ENCODE measurements at places on chromosomes 11 and 22.

DNA sequence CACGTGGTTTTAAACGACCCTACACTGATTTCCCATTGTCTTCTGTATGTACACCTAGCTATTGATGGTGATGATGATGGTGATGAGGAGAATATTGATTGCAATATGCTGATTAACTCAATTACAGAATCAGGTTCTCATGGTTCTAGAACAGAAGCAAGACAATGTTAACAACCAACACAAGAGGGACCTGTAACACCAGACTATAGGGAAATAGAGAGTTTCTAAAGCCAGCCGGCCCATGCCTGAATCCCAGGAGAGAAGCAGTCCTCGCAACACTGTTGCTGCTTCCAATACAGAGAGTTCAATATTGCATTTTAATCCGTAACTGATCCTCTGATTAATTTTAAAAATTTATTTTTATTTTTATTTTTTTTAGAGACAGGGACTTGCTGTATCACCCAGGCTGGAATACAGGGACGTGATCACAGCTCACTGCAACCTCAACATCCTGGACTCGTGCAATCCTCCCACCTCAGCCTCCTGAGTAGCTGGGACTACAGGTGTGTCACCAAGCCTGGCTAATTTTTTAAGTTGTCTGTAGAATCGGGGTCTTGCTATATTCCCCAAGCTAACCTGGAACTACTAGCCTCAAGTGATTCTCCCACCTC, 22.2 kb upstream of the UBASH3B start:
- DNase-seq: peak; percentile 68

DNA sequence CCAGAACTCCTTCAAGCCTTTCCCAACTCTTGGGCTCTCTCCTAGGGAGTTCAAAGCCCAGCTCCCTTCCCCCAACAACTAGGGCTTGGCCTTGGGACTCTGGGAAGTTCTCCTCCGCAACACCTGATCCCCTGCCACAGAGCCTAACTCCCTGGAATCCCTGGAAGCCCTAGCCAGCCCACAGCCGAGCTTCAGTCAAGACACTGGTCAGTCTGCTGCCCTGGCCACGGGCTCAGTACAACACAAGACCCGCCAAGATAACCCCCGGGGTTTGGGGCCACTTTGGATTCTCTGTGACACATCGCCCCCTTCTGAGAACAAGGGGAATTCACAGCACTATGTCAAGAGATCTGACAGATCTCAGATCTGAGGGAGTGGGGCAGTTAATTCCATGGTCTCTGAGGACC, 58.3 kb downstream of the SLC22A12 start:
- no peak for DNase-seq

GRCh38 chr11:44625759-44626523, 60.5 kb downstream of the CD82 start:
- DNase-seq: no peak

DNA sequence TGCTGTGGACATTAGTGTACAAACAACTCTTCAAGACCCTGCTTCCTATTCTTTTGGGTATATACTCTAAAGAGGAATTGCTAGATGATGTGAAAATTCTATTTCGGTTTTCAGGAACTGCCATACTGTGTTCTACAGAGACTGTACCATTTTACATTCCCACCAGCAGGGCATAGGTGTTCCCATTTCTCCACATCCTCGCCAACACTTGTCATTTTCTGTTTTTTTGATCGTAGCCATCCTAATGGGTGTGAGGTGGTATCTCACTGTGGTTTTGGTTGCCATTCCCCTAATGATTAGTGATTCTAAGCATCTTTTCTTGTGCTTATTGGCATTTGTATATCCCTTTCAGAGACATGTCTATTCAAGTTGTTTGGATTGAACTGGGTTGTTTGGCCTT, 29.8 kb upstream of the GRK3 start:
- no peak for DNase-seq

DNA sequence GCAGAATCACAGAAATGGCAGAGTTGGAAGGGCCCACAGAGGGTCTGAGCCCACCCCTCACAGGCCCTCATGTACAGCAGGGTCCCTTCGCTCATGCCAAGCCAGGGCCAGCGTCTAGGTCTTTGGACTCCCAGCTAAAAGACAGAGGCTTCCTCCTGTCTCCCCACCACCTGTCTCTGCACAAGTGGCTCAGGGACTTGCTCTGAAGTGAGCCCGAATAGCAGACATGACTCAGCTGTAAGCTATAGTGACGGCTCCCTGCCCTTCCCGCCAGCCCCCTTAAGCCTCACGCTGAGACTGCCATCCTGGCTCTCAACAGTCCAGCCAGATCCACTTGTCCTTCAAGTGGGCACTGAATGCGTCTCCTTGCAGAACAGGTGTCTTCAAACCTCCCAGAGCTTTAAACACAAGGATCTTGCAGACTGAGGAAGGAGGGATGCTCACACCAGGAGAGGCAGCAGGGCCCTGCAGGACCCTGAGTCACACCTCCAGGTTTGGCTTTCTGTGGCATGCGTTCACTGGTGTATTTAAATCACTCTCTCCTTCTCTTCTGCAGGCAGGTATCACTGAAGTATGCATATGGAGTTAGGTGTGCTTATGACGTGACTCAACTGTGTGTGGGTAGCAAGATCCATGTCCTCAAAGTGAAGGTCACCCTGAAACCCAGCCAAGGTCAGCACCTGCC, 154.9 kb downstream of the CACNA1I start:
- no peak for DNase-seq

DNA sequence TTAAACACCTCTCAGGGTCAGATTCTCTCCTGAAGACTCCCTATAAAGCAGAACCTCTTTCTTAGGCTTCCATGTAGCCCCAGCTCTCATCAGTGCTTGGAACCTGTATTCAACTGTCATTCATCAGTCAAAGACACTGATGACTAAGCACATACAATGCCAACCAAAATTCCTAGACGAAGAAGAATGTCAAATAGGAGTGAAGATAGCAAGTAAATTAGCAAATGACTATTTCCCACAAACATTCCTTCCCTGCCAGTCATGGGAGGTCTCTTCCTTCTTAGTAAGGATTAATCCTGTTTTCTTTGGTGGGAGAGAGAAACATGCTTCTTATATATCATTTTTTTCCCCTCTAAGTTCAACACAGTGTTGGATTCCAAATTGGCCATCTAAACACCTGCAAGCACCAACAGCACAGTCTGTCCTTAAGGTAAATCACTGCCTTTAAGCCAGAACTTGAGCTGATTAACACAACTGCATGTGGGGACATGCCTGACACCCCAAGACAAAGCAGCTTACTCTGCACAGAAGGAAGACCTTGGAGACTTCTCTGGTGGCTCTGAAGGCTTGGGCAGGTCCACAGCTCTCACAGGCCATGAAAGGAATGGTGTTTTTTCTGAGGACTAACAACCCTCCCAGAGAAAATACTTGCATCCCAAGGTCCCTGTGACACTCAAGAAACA, 47.5 kb upstream of the ME3 start:
- DNase-seq: peak; percentile 91

DNA sequence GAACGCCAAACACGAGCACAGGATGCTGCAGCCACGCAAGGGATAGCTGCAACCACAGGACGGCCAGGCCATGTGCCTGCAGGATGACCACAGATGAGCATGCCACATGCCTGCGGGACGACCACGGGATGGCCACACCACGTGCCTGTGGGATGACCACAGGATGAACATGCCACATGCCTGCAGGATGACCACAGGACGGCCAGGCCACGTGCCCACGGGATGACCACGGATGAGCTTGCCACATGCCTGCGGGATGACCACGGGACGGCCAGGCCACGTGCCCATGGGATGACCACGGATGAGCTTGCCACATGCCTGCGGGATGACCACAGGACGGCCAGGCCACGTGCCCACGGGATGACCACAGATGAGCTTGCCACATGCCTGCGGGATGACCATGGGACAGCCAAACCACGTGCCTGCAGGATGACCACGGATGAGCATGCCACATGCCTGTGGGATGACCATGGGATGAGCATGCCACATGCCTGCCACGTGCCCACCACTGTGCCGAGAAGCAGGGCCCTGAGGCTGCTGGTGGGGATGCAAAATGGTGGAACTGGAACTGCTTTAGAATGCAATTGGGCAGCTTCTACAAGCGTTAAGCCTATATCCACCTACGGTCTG, 12.8 kb upstream of the MOB2 start:
- peak; percentile 6 for DNase-seq

DNA sequence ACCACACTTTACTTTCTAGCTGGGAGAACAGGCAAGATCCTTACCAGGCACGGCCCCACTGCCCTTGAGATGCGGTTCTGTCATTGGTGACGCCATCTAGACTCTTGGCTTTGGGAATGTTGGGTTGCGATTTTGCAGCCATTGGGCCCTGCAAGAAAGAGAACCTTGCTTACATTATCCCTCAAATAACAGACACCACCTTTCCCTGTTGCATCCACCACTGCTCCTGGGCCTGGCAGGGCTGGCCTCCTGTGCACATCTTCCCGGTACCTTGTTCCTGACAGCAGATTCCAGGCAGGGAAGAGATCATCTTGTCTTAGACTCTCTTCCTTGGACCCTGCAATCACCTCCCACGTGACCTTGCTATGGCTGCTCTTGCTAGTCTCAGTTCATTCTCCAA, 3.4 kb downstream of the DHCR7 start:
- DNase-seq: no peak

GRCh38 chr11:14578541-14578956, 58.4 kb upstream of the PSMA1 start:
- peak; percentile 15 for DNase-seq

DNA sequence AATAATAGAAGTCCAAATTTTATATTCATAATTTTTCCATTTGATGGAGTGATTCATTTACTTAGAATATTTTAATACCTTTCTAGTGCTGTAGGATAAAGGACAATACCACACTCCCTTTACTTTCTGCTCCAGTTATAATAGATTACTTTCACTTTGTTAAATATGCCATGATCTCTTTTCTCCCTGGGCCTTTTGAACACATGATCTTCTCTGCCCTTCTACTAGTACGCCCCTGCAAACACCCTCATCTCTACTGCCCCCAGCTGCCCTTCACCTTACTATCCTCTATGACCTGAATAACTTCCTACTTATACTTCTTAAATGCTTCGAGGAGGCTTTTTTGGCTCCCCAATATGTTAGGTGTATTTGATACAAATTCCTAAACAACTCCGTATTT, 177.3 kb downstream of the GUCY1A2 start:
- DNase-seq: no peak

- DNase-seq: no peak
These were observed 66.7 kb upstream of the CLTCL1 start for GRCh38 chr22:19358195-19358594.

GRCh38 chr22:22930571-22931556, 43.2 kb downstream of the IGLL5 start:
- DNase-seq: no peak

DNA sequence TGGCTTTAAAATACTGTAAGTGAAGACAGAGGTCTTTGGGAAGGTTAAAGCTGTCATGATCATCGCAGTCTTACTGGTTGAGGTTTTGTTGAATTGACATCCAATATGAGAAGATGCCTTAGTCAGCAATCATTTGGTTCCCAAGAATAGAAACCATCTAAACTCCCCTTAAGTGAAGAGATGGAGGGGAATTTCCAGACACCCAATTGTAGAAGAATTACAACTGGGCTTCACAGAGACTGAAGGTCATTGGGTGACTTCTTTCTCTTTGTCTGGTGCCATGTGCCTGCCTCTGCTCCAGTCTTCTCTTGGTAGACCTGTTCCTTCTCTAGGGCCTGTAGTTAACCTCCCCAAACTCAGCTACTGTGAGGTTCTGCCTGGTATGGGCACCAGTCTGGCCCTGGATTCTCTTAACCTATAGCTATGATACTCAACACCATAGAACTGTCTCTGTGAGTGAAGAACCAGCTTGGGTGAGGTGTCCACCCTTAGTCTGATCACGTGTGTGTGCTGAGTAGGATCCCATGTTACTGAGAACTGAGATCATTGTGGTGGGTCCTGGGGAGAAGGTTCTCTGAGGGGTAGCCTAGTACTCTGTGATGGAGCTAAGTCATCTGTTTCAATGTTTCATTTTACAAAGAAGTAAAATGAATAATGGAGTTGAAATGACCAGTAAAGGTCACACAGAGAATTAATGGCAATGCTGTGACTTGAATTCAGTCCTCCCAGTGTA, 182.5 kb downstream of the CSNK2A3 start:
- no peak for DNase-seq

GRCh38 chr11:113255096-113255495, 59.3 kb upstream of the TTC12 start:
- no peak for DNase-seq

DNA sequence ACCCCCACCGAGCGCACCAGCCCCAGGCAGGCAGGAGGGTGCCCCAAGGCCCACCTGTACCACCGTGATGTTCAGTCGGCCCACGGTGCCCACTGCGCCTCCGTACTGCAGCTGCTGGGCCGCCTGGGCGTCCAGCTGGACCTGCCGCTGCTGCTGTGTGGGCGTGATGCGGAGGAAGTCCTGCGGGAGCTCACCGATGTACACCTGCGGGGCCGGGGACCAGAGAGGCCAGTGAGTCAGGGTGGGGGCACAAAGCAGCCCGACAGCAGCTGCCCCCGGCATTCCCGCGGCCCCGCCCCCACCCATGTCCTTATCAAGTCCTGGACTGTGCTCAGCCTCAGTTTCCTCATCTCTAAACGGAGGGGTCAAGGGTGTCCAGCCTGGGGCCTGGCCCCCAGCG, 13.8 kb downstream of the TOLLIP start:
- no peak for DNase-seq

DNA sequence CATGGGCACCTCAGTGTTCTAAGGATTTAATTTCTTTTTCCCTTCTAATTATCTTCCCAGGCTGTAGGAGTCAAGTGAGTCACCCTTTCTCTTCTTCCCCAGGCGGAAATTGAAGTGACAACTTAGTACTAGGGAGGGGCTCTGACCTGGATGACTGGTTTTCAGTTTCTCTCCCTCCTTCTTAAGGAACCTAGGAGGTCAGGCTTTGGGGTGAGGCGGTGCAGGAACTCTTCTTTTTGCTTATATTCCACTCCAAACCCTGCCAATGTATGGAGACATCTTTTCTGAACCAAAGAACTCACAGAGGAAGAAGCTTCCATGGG, 12.6 kb downstream of the ZDHHC5 start:
- DNase-seq: peak; percentile 13

GRCh38 chr11:575313-575995, 816 bp upstream of the PHRF1 start:
- DNase-seq: peak; percentile 37

DNA sequence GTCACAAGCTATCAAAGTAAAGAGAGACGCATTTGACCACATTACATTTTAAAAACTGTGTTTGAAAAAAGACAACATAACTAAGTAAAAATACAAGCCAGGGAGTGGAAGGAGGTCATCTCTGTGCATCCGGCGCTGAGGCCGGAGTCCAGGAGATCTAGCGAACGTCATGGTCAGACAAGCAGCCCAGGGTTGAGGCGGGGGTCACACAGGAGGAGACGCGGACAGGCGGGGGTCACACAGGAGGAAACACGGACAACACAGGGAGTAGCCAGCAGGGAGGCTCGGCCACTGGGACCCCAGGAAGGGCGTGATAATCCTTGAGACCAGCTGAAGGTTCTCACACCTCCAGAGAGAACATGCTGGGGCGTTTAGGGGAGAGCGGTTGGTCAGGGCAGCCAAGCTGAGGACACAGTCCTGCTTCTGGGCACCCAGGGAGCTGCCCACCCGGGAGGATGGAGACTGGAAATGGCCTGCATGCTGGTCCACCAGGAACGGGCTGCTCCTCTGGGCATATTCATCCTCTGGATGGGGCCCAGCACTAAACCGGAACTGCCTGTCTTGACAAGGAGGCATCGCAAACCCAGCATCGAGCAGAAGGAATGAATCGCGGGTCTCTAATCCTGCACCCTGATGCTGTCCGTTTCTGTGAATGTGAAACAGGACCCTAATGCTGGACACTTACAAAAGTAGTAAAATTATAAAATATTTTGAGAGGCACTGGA, 40.9 kb upstream of the MUC5AC start:
- DNase-seq: no peak

All from AG10803 (cell line).